Non-pigmented ciliary epithelial cell (primary cell): ENCODE measurements at places on chromosomes 2 and 18.

DNA sequence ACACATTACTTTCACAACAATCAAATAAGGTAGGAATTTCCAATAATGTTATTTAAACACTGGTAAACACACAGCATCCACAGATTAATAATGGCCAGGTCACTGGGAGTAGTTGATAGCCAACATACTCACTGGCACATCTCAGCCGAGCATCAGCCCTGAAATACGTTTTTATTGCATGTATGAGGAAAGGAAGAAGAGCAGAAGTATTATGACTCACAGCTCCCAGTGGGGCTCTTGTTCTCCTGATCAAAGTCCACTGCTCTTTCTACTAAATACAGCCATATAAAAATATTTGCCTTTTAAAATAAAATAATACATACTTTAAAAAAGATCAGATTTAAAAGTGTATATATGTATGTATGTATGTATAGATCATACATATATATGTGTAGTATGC, 999.6 kb downstream of the SUCLG1 start:
- DNase-seq = no peak

- DNase-seq = no peak
These were observed 62.0 kb downstream of the TMEM185B start for GRCh38 chr2:120161190-120161589.

DNA sequence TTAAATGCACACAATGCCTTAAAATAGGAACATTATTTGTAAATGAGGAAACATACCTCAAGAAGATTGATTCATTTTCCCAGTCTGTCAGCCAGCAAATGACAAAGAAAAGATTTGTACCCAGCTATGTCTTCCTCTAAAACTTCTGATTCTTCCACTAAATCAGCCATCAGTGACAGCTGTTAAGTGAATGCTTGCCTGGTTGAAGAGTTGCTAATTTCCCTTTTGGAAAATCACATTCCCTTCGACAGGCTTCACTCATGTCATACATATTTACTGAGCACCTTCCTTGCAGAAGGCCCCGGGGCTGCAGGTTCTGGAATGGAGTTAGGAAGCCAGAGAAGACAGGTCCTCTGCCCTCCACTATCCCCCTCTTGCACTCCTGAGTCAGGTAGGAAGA, 112.0 kb upstream of the SLC66A3 start:
- DNase-seq = no peak

DNA sequence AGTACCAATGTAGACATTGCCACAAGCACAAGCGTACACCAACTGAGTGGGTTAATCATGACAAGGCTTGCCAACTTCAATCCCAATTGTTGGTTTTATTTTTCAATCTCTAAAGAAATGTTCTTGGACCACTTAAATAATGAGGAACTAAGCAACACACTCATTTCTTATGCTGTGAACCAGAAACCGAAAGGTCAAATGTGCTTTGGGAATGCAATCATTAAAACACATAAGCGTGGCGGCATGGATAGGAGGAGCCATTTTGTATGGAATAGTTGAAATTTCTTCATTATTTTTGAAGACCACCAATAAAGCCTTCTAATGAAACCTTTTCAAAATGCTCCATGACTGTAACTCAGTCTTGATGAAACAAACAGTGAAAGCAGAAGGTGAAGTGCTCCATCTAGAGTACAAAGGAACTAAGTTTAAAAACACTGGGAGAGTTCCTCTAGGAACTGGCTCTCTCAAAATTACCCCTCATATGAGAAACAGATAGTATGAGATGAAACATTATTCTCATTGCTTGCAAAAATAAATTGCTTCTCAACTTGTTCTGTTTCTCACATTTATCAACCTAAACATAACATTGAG, 113.2 kb upstream of the CHST9 start:
- no peak for DNase-seq

GRCh38 chr18:78986018-78986481, 6.4 kb downstream of the SALL3 start:
- DNase-seq = no peak

GRCh38 chr2:169294001-169294675, 68.2 kb downstream of the LRP2 start:
- no peak for DNase-seq

DNA sequence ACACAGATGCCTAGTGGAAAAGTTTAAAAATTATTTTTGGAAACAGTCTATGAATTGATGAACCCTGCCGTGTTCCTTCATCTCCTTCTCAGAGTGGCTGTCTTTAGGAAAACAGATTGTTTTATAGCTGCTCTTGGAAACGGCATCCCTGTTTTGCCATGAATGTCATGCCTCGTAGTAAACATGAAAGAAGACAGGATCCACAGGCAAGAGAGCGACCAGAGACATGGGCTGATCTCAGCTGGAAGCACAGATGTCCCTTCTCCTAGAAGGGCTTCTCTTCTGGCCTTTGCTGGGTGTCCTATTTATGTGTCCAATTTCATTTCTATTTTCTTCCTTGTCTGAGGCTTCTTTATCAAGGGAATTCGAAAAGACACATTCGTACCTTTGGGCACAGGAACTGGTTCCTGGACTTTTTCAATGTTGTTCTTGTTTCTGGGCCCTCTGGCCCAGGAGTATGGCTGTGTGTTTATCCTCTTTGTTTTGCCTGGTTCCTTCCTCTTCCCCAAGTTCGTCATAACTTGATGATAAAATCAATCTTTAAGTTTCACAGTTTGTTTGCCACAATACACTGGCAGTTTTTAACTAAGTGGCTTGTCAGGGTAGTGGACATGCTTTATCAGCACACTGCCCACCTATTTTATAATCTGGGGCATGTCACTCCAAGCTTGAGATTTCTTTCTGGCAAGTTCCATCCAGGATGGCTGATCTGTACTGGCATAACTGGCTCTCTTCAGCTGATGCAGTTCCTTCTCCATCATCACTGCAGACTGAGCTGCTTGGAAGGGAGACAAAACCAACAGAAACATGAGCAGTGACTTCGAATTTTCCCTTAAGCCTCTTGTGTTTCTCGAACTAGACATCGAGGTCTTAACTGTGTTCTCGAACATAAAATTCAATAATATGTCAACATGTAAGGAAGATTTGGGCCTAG, 63.2 kb upstream of the MGAT4A start:
- no peak for DNase-seq

GRCh38 chr2:16203069-16203468, 262.7 kb downstream of the MYCN start:
- no peak for DNase-seq

DNA sequence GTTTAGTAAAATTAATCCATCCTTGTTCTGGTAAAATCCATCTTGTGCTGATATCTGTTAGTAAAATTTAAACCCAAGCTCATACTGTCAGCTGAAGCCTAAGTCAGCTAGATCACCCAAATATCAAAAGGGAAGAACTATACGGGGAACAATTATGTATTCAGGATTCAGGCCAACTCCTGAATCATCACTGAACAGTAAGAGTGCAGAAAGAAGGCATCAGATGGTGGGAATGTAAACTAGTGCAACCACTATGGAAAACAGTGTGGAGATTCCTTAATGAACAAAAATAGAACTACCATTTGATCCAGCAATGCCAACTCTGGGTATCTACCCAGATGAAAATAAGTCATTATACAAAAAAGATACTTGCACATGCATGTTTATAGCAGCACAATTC, 81.8 kb downstream of the RAPGEF4 start:
- no peak for DNase-seq

- no peak for DNase-seq
These were observed 27.8 kb downstream of the CRACDL start for GRCh38 chr2:98907966-98908905.

GRCh38 chr18:76252139-76252538, 242.9 kb downstream of the ZNF516 start:
- DNase-seq = no peak

- no peak for DNase-seq
These were observed 41.6 kb downstream of the CREB1 start for GRCh38 chr2:207571370-207571769.
